Progenitor cell of endocrine pancreas (in vitro differentiated cells): ENCODE measurements at places on chromosomes 16 and 17.

- DNase-seq, result no peak
Observed at GRCh38 chr16:64864232-64864809, 257.5 kb downstream of the CDH11 start.

DNA sequence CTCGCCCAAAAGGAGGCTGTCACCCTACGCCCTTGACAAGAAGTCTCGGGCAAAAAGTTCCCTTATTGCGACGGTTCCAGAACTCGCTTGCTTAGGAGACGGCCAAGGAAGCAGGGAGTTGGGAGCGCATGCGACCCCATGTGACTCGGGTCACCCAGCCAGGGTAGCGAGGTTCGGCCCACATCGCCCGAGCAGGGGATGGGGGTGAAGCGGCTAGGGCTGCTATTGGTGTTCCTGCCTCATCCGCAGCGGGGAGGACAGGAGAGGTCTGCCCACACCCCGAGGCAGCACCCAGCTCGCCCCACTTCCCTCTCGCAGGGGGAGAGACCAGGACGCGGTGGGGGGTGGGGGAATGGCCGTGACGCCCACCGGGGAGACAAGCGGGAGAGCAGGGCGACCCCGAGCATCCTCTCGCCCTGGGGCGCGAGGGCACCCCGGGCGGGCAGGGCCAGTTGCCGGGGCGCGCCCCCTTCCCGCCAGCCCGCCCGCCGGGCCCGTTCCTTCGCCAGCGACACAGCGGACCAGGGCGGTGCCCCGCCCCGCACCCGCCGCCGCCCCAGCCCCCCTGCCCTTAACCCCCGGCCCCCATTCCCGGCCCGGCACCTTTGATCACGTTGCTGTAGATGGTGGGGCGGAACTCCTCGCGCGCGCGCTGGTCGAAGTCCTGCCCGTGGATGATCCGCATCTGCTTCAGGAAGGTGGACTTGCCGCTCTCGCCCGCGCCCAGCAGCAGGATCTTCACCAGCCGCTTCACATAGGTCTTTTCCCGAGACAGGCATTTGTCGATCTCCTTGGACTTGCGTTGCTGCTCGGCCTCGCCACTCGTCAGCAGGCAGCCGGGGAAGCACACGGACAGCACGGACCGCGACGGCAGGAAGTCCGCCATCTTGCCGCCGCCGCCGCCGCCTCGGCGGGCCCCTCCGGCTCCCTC, 567 bp downstream of the GNA13 start:
- peak; percentile 40 for DNase-seq

GRCh38 chr17:77417575-77417974, 276.8 kb downstream of the SEC14L1 start:
- DNase-seq, result no peak

GRCh38 chr16:53530046-53530445, 27.0 kb upstream of the AKTIP start:
- no peak for DNase-seq

GRCh38 chr17:9408868-9409829, 166.5 kb downstream of the STX8 start:
- no peak for DNase-seq

GRCh38 chr16:65392806-65393565, 271.1 kb upstream of the CDH11 start:
- no peak for DNase-seq

DNA sequence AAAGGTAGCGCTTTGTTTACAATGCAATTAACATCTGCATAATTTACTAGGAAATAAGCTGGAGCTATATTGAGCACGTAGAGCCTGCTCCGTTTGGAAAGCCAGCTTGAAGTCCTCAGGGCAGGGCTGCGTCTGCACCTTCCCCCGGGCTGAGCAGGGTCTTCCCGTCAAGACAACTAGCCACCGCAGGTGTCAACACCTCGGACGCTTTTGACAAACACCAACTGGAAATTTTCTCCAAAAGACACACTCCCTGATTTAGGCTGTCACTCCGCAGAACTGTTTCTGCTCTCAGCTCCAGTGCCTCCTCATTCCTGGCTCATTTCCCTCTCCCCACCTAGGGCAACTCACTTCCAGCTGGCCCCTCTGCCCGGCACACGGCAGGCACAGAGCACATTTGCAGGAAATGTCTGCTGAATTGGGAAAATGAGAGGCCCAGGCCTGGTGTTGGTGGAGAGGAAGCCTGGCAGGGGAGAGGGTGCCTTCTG, 170.3 kb downstream of the MAF start:
- DNase-seq, result no peak

- no peak for DNase-seq
Observed at GRCh38 chr16:83031524-83031923, 404.8 kb downstream of the CDH13 start.

- DNase-seq, result no peak
Observed at GRCh38 chr17:73436954-73437353, 125.2 kb upstream of the CDC42EP4 start.

DNA sequence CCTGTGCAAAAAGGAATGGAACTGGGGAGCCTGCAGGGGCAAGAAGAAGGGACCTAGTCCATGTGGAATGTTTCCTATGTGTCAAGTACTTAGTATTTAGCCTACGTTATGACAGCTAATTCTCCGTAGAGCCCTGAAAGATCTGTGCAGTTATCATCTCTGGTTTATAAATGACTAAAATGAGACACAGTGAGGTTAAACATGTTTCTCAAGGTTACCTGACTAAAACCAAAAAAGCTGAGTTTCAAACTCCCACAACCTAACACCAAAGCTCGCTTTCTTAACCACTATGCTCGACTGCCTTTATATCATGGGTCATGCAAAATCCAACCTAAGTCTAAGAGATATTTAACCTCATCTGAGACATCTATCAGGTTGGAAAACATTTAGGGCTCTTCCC, 53.3 kb upstream of the CCL2 start:
- no peak for DNase-seq

DNA sequence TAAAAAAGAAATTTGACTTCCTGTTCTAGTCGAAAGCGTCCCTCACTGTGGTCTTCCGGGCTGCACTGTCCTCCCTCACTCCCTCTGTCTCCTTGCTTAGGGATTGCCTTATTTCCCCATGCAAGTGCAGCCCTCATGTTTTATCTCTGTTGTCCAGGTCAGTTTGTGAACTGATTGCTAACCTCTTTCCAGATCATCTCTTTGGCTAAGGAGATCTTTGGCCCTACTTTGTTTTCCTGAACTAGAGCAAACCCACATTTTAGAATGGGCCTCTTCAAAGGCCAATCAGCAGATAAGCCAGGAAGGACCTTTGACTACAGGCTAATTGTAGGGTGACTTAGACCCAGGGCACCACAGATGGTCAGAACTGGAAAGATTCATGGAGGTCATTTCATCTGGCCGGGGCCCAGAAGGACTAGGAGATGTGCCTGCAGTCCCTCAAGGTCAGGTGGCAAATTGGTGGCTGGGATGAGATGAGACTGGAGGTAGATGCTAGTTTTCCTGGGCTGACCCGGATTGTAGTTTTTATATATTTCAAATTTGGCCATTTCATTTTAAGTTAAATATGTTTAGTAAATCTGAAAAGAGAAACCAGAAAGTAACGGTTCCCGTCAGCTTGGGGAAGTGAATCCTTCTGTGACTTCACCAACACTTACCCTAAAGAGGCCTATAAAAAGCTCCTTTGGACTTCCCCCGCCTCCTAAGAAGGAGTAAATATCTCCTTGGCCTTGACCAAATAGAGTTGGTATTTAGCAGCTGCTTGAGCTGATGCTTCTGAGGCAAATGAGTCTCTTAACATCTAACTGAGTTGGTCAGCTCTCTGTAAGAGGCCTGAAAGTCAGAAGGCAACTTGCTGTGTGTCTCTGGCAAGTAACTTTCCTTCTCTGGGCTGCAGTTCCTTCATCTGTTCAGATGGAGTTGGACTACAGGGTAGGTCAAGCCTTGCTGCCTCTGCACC, 6.2 kb upstream of the SLC25A19 start:
- no peak for DNase-seq

GRCh38 chr16:86016201-86016965, 117.4 kb downstream of the IRF8 start:
- no peak for DNase-seq

DNA sequence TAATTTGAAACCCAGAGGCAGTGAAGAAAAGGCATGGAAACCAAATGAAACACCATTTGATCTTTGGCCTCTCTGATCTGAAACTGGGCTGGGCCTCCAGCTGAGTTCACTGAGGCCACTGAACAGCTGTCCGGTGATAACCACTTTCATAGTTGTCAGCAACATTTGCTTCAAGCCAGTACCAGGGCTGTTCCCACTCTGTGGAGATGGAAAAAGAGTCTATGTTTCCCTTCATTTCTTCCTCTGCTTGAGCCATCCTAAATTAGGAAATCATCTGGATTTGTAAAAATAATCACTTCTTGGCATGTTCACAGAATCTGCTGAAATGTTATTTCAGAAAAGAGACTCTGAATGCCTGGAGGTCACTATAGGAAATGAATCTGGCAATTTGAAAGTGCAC, 119.3 kb downstream of the STX8 start:
- no peak for DNase-seq

GRCh38 chr17:72282439-72283029, 161.7 kb downstream of the SOX9 start:
- DNase-seq, result no peak

DNA sequence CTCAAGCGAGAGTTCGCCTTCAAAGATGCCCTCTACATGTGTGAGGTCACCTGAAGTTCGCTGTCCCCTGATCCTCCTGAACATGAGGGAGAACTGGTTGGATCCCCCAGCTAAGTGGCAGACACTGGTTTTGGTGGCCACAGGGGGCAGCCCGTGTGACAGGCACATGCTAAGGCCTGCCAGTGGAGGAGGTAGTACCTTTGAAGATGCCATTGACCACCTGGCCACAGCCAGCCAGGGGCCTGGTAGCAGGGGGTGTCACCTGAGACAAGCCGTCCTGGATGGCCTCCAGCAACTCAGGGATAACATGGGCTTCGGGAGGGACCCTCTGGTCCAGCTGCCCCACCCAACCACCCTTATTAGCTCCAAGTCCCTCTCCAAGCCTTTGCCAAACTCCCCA, 7.3 kb upstream of the ALDH3A1 start:
- DNase-seq, result no peak

DNA sequence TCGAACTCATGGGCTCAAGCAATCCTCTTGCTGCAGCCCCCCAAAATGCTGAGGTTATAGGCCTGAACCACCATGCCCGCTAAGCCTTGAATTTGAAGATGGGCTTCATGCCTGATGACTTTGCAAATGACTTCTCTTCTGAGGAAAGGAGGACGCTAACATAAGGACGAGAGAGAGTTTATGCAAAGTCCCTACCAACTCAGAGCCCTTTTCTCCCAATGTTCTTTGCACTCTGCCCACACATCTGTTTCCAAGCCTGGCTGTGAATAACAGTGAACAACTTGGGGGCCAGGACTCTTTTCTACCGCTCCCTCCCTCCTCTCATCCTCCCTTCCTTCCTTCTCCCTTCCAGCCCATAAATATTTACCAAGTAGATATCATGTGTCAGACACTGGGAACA, 8.5 kb upstream of the NPIPB2 start:
- DNase-seq, result no peak

DNA sequence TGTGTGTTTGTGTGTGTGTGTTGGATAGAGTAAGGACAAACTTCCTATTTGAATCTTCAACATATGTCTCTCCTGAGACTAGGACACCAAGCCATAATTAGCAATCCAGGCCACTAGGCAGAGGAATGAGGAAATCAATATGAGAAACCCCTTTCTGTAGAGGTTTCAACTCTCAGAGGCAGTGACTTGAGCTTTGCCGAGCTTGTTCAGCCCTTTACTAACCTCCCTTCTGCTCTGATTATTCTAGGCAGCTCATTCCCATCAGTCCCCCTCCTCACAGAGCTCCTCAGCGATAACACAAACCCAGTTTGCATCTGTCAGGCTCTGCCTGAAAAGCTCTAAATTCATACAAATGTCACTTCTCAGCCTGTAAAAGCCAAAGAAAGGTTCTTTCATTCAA, 1030.3 kb downstream of the CDH8 start:
- DNase-seq, result no peak

DNA sequence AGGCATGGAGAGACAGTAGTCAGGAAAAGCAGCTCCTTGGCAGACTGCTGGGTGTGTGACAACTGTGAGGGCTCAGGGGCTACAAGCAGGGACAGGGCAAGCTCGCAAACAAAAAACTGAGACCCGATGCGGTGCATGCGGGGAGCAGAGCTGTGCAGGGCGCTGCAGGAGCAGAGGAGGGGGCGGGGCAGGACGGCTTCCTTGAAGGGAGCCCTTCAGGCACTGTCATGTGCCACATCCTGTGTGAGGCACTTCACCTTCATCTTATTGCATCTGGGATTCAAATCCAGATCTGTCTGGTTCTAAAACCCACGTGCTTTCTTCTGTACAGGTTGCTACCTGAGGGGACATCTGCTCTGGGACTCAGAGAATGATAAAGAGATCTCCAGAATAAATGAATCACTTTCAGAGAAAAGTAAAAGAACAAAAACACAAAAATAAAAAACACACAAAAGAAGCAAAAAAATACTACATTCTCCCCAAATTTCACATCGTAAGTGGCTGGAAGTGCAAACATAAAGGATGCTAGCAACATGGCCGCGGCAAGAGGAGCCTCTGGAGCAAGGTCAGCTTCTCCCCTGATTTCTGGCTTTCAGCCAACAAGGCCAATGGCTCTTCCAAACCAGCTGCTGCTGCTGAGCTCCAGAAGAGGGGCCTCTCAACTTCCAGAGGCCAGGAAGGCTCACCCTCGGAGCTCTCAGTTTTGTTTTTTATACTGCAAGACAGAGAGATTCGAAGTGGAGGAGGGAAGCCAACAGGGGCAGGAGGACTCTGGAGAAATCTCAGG, 14.2 kb downstream of the LYRM9 start:
- DNase-seq, result no peak

- peak; percentile 14 for DNase-seq
Observed at GRCh38 chr17:35612924-35613521, 25.9 kb downstream of the AP2B1 start.

- DNase-seq, result no peak
Observed at GRCh38 chr17:77636835-77637817, 321.4 kb upstream of the TNRC6C start.

- no peak for DNase-seq
Observed at GRCh38 chr16:87337262-87337771, 20.1 kb upstream of the C16orf95 start.

DNA sequence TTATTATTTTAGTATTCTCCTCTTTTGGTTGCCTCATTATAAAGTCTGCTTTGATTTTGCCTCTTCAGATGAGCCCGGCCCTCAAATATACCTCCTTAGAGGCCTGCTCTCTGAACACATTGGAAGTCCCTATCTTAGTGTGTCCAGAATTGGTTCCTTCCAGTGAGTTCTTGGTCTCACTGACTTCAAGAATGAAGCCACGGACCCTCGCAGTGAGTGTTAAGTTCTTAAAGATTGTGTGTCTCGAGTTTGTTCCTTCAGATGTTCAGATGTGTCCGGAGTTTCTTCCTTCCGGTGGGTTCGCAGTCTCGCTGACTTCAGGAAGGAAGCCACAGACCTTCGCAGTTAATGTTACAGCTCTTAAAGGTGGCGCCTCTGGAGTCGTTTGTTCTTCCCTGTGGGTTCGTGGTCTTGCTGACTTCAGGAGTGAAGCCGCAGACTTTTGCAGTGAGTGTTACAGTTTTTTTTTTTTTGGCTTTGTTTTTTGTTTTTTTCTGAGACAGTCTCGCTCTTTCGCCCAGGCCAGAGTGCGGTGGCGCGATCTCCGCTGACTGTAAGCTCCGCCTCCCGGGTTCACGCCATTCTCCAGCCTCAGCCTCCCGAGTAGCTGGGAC, 45.8 kb upstream of the NOS2 start:
- DNase-seq, result no peak

- no peak for DNase-seq
Observed at GRCh38 chr16:48481211-48481610, 96.0 kb upstream of the SIAH1 start.
